ENCODE measurements at places on chromosomes 5 and 9.

DNA sequence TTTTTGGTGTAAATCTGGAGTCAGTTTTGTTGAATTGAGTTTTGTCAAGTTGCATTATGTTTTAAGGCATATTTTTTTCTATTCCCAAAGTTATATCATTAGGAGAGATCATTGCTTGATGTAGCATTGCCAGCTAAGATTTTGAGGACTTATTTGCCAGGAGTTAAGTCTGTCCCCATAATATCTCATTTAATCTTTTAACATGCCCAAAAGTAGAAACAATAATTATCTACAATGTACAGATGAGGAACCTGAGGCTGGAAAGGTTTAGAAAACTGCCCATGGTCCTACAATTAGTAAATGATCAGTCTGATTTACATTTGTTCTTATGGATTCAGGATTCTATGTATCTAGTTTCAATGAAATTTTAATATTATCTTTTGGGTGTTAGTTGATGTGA is 4.7 kb downstream of the NIPBL start:
- no peak for DNase-seq

- DNase-seq, result no peak
Measured at GRCh38 chr9:89364666-89365531, 46.6 kb downstream of the SECISBP2 start.

DNA sequence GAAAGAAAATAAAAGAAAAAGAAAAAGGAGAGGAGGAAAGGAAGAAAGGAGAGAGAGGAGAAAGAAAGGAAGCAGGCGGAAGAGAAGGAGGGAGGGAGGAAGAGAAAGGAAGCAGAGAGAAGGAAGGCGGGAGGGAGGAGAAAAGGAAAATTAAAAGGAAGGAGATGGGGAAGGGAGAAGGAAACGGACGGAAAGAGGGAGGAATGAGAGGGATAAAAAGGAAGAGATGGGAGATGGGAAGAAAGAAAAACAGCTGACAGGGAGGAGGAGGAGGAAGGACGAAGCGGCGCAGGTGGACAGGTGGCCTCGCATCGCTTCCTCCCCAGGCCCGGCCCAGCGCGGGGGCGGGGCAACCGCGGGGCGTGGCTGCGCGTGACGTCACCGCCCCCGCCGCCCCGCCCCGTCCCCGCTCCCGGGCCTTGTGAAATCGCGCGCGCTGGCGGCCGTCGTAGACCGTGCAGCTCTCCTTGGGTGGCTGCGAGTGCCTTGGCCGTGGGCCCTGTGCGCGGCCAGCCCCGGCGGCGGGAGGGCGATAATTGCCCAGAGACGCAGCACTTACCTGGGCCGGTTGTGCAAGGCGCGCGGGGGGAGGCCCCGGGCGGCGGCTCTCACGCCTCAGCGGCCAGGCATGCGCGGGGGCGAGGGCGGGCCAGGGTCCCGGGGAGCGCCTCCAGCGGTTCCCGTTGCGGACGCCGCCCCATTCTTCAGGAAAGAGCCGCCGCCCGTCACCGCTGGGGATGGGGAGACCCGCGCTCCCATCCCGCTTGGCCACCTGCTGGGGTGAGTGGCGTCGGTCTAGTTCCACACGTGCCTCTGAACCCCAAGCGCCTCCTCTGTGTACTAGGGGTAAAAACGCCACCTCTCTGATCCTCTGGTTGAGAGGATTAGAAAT is 49.6 kb upstream of the FOXE1 start:
- peak; percentile 28 for DNase-seq

DNA sequence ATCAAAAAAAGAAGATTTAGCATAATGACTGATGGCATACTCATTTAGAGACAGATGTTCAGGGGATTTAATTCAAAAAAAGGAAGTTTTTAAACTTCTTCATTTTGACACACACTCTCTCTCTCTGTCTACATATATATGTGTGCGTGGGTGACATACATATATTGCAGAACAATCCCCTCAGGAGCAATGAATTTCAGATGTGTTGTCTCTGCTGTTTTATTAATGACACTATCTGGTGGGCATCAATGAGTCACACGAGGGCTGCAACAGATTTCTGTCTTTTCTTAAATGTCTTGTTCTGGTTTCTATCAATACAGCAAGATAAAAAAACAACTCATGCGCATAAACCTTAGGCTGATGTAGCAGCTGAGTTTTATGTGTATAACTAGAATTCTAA is 123.5 kb upstream of the SLCO6A1 start:
- DNase-seq, result no peak

- DNase-seq, result no peak
Measured at GRCh38 chr9:136254381-136255165, 9.0 kb upstream of the QSOX2 start.

GRCh38 chr5:14420101-14420811 is 161.3 kb upstream of the OTULINL start:
- no peak for DNase-seq

- no peak for DNase-seq
Measured at GRCh38 chr9:34037626-34038025, 11.1 kb downstream of the UBAP2 start.

DNA sequence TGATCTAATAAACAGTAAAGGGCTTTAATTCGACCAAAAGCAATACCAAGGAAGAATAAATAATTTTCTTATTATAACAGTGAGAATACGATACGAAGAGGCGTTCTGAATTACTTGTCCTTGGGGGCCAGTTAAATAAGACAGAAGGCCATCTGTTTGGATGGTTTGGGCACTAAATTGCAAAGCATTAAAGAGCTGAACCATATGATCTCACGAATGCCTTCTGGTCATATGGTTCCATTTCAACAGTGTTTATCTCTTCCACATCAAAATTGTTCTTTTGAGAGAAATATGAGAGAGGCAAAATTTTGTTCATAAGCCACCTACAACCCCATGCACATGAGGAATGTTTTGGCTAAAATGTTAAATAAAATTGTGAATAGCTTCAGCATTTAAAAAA is 605.4 kb downstream of the PTPRD start:
- no peak for DNase-seq

DNA sequence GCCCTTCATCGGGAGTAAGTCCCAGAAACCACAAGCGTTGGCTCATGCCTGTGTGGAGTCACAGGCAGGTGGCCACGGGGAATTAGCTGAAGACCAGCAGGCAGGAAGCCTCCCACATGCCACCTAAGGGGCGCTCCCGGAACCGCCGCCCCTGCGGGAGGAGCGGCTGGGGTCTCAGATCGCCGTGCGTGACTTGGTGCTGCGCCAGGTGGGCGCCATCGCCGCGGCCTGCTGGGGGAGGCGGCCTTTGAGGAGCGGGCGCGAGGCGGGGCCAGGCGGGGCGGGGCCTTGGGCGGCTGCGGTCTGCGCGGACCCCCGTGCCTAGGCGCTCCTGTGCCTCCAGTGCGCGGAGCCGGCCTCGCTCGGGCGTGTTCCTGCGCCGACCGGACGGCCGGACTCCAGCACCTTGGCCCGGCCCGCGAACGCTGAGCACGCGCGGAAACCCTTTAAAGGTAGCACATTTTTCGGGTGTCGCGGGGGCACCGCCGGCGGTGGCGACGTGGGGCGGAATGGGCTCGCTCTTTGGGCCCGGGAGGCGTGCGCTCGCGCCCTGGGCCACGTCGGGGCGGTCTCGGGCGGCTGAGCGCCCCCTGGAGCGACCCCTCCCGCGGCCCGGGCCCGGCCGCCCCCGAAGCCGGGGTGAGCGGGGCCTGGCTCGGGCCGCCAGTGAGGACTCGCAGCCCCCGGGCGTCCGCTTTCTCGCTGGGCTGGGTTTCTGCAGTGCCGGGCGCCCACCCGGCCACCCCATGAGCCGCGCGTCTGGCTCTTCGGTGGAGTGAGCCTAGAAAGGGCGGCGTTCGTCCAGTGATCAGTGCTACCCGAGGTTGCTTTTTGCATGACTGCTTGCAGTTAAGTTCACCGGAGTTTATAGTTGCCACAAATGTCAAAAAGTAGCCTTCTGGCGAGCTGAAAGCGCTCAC is 24.5 kb downstream of the LECT2 start:
- DNase-seq, result no peak

DNA sequence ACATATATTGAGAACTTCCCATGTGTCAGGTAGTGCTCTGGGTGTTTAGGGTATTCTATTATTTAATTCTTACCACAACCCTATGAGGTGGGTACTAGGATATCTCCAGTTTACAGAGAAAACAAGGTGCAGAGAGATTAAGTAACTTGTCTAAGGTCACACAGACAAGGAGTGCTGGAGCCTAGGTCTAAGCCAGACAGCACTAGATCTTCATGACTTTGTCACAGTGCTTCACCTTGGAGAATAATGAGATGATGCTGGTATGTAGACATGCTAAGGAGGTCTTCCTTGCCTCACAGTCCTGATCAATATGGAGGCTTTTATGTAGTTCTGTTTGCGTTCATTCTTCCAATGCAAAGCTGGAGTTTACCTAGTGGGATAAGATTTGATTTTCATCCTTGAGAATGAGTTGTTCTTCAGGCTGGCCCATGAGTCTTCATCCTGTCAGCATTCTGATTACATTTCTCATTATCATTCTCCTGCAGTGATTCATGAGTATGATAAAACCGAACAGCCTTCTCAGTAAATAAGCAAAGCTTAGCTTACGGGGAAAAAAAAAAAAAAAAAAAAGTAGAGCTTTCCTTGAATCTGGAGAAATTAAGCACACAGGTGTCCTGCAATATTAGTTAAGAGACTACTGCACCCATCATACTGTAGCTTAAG is 176.3 kb downstream of the C9orf152 start:
- no peak for DNase-seq

- DNase-seq, result no peak
Measured at GRCh38 chr5:61496860-61497259, 164.8 kb downstream of the ZSWIM6 start.

- DNase-seq, result no peak
Measured at GRCh38 chr5:160367885-160368284, 2.5 kb downstream of the C1QTNF2 start.

DNA sequence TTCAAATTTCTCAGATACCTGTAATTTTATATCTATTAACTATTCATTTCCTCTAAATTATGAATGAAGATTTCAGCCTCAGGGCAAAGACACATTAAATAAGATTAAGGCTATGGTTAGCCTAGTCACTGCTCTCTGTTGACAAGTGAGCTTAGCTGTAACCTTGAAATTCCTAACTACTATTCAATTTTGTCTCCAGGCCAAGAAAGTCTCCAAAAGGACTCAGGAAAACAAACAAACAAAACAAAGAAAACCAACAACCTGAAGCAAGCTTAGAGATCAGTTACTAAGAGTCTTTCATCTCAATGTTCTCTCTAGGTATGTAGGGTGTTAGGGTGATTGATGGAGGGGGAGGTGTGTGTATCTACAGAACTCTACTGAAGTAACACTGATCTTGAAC is 9.6 kb upstream of the CTNNAL1 start:
- DNase-seq, result no peak

DNA sequence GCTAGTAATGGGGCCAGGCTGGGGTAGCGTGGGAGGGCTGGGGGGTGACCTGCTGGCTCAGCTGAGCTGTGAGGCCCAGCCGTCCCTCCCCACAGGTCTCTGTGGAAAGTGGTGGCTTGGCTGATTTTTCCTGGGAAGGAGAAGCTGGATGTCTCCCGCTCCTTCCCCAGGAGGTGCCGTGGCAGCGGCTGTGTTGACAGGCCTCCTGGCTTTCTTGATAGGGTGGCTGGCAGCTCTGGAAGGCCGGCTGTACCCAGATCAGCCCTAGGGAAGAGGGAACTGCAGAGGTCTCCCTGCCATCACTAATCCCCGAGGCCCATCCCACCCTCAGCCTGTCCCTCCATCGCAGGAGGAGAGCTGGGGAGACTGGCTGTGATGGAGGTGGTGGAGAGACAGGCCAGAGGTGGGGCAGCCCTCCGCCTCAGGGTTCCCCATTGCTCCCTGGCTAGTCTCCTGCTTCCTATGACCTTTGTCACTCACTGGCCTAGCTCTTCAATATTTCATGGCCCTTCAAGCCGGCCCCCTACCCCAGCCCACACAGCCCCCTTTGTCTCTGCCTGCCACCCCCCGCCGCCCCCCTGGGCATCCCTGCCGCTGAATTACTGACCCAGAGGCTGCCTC is 6.8 kb downstream of the CXXC5 start:
- DNase-seq, result no peak

All from HCT116 (cell line).